ENCODE measurements at places on chromosomes 13 and 19.

DNA sequence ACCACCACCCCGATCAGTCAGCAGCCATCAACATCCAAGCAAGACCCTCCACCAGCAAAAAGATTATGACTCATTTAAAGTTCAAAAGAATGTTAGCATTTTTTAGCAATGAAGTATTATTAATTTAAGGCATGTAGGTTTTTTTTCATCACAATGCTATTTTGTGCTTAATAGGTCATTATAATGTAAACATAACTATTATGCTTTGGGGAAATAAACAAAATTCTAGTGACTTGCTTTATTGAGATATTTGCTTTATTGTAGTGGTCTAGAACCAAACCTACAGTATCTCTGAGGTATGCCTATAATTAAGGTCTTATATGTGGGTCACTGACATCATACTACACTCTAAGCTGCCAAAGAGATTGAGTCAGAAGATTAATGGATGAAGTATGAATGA, 20.0 kb downstream of the KLF12 start:
- DNase-seq: no peak

DNA sequence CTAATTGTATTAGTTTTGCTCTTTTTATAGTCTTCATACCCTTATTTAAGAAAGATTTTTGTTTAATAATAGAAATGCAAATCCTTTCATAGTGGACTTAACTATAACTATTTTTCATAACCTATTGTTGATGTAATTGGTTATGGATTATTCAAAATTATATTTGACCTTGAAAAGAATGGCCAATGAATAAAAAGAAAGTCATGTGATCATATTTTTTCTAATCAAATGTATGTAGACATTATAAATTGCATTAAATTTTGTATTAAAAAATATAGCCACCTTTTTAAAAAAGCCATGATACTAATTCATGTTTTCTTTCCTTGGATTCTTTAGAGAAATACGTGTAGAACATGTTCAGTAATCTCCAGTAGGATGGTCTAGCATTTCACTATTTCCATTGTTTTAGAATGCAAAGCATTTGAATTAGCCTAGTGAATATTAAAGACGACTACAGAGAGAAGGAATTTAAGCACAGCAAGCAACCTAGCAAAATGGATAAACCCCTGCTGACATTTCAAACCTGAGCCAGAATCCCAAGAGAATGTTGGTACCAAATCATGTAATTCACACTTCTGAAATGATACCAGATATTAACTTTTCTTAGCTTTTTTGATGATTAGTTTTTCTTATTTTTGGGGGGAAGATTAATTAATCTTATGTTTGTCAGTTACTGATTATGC, 1297.4 kb upstream of the MIR17HG start:
- DNase-seq: no peak

- peak; percentile 70 for DNase-seq
Measured at GRCh38 chr19:45467456-45468158, at the start of gene FOSB. TSS of gene FOSB (plus strand) at chr19:45467996. CDS start at chr19:45468587, 591 bp downstream.

GRCh38 chr13:51726446-51727193, 77.3 kb downstream of the DHRS12 start:
- DNase-seq: peak; percentile 47

DNA sequence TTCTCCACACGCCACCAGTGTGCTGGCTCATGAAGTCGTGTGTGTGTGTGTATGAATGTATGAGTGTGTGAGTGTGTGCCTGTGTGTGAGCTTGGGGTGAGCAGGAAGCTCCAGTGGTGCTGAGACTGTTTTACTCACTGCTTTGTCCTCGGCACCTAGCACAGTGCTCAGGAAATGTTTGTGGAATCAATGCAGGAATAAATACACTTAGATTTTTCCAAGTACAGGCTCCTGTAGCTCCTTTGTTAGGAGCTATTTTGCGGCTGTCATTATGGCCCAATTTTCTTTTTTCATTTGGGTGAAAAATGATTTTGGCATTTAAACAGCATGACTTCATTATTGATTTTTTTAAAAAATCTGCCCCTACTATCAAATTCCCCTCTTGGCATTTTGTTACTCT, 193.5 kb upstream of the KL start:
- no peak for DNase-seq
